GDM1 (cell line): ENCODE measurements at places on chromosomes 13 and 19.

- no peak for DNase-seq
Observed at GRCh38 chr13:30103161-30103840, 204.1 kb downstream of the KATNAL1 start.

DNA sequence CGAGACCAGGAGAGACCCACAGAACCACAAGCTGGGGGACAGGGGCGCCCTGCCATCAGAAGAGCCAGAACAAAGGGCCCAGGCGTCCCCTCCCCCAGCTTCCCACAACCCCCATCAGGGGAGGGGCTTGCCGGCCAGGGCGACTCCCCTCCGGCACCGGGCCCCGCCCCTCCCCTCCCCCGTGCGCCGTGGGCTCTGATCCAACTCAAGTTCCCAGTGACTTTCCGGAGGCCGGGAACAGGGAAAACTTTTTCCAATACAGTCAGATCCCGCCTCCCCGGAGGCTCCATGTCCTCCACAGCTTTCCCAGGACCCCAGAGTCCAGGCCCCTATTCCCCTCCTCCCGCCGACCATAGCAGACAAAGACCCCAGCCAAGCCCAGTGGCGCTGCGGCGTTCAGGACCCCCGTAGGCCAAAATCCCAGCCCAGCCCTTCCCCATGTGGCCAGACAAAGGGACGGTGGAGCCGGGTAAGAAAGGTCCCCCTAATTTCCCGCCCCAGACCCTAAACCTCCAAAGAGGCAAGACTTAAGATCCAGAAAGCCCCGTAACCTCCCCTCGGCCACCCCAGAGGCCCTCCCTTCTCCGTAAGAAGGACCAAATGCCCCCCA lies 673 bp downstream of the TEAD2 start:
- DNase-seq: no peak

DNA sequence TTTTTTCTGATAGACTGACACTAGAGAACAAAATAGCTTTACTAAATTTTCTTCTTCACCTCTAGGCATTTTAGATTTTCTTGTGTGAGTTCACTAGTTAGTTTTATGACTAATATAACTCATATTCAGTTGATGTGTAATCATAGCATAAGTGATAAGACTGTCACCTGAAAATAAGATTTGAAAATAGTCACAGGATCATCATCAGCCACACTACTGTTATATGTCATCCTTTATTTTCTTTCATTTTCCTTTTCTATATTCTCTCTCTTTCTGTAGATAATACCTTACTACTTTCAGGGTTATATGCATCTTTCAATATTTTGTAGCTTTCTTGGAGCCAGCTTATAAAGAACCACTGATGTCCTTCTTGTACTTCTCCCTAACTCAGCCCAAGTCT lies 292.6 kb downstream of the TDRD3 start:
- no peak for DNase-seq

- DNase-seq: peak; percentile 96
Observed at GRCh38 chr19:45902651-45903625, 525 bp upstream of the MYPOP start.

DNA sequence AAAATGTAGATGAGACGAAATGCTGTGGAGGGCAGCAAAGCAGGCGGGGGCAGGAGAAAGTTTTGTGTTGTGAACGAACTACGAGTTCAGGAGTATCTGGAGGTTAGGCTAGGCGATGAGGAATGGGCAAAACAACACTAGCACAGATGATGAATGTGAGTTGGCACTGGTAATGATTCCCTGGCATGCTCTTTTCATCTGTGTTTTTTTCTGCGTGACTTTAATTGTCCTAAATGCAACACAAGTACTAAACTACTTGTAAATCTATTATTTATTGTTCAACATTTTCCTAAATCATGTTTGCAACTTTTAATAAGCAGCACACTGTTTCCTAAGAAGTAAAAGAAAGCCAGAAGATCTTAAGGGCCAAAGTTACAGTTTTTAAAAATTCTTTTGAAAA lies 19.2 kb downstream of the TNFSF13B start:
- no peak for DNase-seq

- DNase-seq: no peak
Observed at GRCh38 chr19:7109678-7110289, 40.3 kb downstream of the ZNF557 start.

DNA sequence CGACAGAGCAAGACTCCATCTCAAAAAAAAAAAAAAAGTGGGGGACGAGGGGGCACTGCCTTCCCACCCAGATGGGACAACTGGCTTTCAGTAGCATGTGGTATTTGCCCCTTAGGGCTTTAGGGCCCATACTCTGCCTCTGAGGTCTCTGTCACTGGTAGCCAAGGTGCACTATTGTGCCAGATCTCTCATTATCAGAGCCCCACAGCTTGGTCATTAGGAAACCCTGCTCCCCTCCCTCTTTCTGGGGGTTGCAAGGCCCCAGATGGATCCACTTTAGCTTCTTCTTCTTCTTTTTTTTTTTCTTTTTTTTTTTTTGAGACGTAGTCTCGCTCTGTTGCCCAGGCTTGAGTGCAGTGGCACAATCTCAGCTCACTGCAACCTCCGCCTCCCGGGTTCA lies 11.2 kb upstream of the ZNF358 start:
- no peak for DNase-seq
